Immature natural killer cell (primary cell): ENCODE measurements at places on chromosomes 2 and 18.

GRCh38 chr2:180516232-180516631, 464.2 kb upstream of the UBE2E3 start:
- H3K27ac ChIP-seq, result no peak overlapping the region
- H3K36me3 ChIP-seq, result no peaks in the 10 kb centered on the region
- H3K4me1 ChIP-seq, result no peaks in the 10 kb centered on the region
- no peak overlapping the region for H3K4me3 ChIP-seq

DNA sequence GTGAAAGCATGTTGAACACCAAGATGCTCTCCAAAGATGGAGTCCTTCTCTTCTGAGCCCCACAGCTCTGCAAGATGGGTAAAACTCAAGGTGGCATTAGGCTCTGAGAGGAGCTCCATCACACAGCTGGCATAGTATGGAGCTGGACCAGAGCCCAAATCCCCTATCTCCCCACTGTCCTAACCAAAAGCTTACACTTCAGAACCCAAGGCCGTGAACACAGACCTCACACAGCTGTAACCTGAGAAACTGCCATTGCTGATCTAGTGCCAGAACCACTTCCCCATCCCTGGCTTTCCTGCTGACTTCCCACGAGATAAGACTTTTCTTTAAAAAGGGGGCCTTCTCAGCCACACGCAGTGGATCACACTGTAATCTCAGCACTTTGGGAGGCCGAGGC, 25.0 kb downstream of the TTC32 start:
- no peaks in the 10 kb centered on the region for H3K4me1 ChIP-seq
- H3K27me3 ChIP-seq, result no peaks in the 10 kb centered on the region
- no peak for DNase-seq

- H3K27me3 ChIP-seq, result peaks cover 8% of the 10 kb centered on the region
- H3K4me1 ChIP-seq, result peaks cover 5% of the 10 kb centered on the region
Observed at GRCh38 chr2:239884875-239885274, 140.3 kb downstream of the NDUFA10 start.

DNA sequence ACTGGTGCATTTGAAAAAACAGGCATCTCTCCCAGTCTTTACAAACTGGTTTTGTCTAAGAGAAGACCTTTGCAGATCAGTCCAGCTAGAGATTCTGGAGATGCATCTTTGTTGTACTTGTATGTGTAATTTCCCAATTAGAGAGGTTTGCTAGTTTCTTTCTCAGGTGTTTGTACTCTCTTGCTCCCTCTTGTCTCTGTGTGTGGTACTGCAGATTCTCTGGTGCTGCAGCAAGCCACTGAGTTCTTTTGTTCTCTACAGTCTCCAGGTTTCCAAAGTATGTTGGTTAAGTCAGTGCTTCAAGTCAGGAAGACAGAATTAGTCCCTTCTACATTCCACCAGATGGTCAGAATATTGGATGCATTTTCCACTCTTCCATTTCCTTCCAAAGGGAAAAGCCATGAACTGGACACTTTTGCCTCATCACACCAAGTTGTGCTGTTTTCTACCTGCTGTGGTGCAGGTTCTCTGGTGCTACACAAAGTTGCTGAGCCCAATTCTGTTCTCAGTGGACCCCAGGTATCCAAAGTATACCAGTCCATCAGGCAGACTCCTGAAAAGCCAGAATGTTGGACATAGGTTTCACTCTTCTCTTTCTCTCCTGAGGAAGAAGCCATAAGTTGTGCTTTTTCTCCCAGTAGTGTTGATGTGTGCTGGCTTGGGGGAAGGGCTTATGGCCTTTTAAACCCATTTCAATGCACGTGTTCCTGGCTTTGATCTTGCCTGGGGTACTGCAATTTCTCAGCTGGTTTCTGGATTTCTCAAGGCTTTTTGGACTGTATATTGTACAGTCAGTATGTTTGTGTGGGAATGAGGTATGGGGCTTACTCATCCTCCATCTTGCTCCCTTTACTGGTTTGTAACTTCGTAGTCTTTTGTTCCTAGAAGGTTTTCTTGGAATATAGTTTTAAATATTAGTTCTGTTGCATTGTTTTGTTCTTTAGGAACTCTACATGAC, 29.8 kb downstream of the EPC2 start:
- peak overlapping the region; percentile 2 for H3K4me3 ChIP-seq
- H3K4me1 ChIP-seq, result peaks cover 62% of the 10 kb centered on the region
- peak; percentile 33 for DNase-seq
- H3K36me3 ChIP-seq, result no peaks in the 10 kb centered on the region

GRCh38 chr2:168804214-168804613, 1.8 kb downstream of the NOSTRIN start:
- H3K27me3 ChIP-seq, result peaks cover 12% of the 10 kb centered on the region

DNA sequence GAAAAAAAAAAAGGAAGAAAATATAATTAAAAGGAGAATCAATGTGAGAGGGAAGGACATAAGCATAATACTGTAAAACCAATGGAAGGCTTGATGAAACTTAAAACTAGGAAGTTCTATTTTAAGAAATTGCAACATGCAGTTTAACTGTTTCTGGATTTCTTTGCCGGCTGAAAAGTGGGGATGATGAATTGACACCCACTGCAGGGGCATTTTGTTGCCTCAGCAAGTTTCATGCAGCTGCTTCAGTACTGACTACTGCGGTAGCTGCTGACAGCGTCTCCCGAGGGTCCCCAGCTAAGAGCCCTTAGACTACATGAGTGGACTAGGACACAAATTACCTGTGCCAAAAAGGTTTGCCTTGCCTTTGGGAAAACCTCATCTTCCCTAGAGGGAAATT, 69.2 kb downstream of the B3GNT2 start:
- H3K4me1 ChIP-seq, result no peaks in the 10 kb centered on the region
- no peak overlapping the region for H3K27ac ChIP-seq
- H3K4me3 ChIP-seq, result no peak overlapping the region
- H3K27me3 ChIP-seq, result peaks cover 2% of the 10 kb centered on the region
